ENCODE measurements at places on chromosomes 6 and 20. TPM values are rescaled to one million over a fixed set of nuclear protein-coding genes. Genes with fewer than 3 reads are reported as not detected.

Gene TXLNB
- 137 TPM for polyA plus RNA-seq

DNA sequence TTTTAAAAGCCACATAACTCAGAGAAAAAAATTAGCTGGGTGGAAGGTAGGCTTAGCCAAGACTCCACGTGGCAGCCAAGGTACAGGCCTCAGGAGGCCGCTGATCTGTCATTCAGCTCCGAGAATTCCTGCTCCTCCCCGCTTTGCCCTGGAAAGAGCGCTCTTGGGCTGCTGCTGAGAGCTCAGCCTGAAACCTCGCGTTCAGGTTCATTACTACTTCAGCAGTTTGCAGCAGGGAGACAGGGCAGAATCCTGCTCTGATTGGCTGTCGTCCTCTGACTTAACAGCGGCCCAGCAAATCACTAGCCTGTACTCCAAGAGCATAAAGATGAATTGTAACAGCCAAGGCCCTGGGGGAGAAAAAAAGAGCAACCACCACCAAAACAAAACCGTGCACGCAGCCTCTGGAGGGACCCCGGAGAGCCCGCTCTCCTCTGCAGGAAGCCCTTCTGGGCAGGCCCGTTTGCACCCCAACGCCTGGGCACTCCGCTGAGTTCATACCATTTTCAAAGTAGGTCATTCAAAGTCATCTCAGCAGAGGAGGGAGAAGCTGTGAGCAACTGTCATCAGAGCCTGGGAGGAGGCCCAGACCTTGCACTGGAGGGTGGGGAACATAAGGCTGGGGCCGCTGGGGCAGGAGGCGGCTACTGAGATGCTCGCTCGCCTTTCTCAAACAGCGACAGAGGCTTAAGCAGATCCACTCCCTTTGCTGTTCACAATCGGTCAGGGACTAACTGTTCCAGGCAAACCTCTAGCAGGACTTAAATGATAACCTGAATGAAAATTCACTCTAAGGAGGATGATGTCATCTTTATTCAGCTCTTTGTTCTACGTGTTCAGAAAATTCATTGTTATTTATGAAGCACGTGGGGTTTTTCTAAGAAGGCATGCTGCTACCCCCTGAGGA, 42.3 kb upstream of the ATXN1 start:
- DNase-seq = peak; percentile 85

DNA sequence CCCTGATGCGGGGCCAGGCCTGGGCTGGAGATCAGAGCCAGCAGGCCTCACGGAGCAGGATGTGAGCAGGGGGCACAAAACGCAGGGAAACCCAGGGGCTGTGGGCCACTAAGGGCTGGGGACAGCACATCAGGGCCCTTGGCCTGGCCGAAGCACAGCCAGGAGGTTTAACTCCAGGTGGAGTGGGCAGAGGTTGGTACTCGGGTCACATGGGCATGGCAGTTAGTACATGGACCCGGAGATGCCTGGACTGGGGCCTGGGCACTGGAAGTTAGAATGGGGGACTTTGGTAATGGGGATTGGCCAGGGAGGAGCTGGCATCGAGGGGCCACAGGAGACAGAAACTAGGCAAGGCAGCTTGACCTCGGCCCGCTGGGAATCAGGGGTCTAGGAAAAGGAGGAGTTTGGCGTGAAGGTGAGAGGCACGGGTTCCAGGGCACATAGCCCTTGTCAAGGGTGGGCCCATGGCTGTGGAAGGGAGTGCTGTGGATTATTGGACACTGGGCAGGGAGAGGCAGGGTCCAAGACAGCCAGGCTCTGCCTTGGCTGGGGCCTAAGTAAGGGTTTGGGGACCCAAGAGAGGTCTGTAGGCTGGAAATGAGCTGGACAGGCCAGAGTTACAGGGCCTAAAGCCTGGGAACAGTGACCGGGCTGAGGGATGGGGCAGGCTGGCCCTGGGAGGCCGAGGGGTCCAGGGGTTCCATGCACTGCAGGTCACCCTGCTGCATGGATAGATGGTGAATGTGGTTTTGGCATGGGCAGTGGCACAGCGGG, 41.6 kb upstream of the CD93 start:
- DNase-seq = no peak

Gene LSM14B
- 91.5 TPM for polyA plus RNA-seq

Gene LKAAEAR1
- 0.18 TPM for polyA plus RNA-seq

DNA sequence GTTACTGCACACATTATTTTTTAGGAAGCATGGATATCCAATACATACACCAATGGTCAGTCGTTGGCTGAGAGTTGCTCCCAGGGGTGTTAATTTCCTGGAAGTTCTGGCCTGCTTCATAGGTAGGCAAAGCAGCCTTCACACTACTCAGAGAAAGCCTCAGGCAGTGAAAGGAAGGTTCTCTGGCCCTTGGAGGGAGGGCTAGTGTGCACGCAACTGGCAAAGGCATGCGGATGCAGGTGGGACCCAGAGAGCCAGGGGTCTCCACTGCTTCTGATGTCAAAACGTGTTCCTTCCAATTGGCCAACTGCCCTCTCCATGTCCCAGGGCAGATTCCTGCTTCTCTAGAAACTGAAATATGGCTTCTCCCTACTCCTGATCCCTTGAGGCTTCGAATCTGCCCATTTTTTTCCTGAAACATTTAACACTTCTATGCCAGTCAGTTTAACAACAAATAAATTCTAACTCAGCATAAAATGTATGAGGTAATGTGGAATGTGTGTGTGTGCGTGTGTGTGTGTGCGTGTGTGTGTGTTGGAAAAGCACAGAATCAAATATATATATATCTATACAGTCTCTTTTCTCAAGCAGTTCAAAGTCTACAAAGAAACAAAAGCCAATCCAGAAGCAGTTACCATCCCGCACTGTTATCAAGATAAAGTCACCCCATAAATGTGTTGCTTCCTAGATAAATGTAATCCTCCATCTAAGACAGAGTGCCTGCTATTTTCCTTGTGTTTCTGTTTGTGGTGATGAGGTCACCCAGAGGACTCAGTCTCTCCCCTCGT, 94.0 kb upstream of the HIVEP1 start:
- DNase-seq = peak; percentile 28

Gene MYLK4
- 11.2 TPM for polyA plus RNA-seq

Gene FGD2
- polyA plus RNA-seq = 3.8 TPM

DNA sequence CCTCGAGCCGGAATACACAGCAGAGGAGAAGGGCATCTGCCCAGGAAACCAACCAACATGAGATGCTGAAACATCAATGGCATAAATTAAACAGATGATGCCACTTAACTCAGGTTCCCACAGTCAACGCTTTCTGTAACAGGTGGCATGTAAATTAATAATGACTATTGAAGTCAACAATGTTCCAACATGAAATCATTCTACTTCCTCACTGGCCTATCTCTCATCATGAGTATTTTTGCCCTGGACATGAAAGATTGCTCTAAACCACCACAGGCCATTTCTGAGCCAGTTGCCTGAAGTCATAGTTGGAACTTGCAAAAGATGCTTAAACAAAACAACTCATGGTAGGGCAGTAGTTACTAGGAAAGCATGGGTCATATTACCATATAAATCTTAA, 397.9 kb upstream of the JARID2 start:
- DNase-seq = no peak

DNA sequence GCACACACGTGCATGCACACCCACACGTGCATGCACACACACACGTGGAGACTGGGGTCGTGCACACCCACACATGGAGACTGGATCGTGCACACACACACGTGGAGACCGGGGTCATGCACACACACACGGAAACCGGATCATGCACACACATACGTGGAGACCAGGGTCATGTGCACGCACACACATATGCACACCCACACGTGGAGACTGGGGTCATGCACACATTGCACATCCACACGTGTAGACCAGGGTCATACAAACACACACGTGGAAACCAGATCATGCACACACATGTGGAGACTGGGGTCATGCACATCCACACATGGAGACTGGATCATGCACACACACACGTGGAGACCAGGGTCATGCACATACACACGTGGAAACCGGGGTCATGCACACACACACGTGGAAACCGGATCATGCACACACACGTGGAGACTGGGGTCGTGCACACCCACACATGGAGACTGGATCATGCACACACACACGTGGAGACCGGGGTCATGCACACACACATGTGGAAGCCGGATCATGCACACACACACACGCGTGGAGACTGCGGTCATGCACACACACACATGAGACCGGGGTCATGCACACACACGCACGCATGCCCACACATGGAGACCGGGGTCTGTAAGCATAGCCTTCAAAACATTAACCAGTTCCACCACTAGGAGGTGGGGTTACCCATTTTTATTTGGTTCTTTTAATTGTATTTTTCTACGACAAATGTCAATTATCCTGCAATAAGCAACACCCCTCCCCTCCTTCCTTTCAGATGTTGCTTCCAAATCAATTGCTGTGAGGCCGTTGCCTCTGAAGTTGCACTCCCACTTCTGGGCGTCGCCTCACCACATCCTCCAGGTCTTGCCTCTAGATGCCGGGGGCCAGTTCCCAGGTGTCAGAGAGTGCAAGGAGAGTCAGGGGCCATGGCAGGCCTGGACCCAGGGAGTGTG, 95.8 kb downstream of the TMEM242 start:
- DNase-seq = no peak

DNA sequence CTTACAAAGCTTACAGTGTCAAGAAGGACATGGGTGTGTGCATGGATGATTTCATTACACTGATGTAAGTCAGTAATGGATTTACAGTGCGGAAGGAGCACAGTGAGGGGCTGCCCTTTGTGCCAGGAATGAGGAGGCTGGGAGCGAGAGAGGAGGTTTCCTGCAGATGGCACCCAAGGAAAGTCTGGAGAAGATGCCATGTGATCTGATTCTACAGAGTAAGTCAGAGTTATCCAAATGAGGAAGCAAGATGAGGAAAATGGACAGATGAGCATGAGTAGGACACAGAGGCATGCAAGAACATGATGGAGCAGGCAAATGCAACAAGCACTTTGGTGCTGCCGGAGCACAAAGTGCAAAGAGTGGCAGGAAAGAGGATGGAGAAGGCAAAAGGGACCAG, 29.7 kb downstream of the MAP7 start:
- DNase-seq = no peak

DNA sequence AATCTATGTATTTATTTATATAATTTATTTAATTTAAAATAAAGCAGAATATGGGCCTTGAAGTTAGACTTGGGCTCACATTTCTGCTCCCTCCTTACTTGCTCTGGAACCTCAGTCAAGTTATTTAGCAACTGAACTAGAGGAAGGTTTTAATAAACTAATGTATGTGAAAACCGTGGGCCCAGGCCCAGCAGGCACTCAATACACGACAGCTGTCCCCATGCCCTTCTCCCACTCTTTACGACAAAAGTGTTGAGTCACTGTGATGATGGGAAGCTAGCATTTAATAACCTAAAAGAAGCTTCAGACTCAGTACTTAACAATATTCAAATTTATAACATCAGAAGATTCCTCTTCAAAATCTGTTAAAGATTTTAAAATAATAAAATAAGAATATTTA, 46.7 kb downstream of the SERAC1 start:
- no peak for DNase-seq

Gene OR14J1
- 0.05 TPM for polyA plus RNA-seq

GRCh38 chr6:116531675-116532570, 13.6 kb downstream of the TRAPPC3L start:
- DNase-seq = peak; percentile 48

- DNase-seq = no peak
Measured at GRCh38 chr6:85660181-85660611, 17.5 kb upstream of the SYNCRIP start.

GRCh38 chr6:140809694-140810101, 1323.0 kb upstream of the GJE1 start:
- no peak for DNase-seq

DNA sequence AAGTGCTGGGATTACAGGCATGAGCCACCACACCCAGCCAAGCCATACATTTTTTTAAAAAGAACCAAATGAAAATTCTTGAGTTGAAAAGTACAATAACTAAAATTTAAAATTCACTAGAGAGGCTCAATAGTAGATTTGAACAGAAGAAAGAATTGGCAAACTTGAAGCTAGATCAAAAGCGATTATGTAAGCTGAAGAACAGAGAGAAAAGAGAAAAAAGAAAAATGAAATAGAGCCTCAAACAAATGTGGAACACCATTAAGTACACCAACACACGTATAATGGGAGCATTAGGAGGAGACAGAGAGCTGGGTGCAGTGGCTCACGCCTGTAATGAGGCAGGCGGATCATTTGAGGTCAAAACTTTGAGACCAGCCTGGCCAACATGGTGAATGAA, 31.0 kb downstream of the ERGIC3 start:
- DNase-seq = no peak

- DNase-seq = no peak
Measured at GRCh38 chr20:58584881-58585752, 66.0 kb upstream of the STX16 start.

GRCh38 chr6:2626401-2626800, 124.3 kb downstream of the MYLK4 start:
- DNase-seq = no peak

DNA sequence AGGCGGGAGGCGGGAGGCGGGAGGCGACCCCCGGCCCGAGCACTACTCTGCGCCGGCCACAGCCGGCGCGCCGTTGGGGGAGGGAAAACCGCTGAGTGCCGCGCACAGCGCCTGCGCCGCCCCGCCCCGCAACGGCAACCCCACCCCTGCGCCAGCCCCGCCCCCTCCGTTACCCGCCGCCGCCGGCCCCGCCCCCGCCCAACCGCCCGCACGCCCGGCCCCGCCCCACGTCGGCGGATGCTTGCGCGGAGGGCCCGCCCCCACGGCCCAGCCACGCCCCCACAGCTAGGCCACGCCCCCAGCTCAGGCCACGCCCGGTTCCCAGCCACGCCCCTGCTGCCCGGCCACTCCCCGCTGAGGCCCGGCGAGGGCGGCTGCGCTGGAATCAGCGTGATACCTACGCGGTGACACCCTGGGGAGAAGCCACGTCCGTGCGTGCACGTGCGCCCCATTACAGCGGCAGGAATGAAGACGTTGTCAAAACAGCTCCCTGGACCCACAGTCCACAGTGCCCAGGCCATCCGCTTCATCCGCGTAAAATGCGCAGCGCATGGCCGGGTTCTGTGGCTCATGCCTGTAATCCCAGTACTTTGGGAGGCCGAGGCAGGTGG, at the start of gene TCFL5:
Gene TCFL5 (minus strand): TSS at position 97 of the 611 bp plus-strand sequence. CDS start 152 bp downstream, outside the sequence.
- DNase-seq = no peak

DNA sequence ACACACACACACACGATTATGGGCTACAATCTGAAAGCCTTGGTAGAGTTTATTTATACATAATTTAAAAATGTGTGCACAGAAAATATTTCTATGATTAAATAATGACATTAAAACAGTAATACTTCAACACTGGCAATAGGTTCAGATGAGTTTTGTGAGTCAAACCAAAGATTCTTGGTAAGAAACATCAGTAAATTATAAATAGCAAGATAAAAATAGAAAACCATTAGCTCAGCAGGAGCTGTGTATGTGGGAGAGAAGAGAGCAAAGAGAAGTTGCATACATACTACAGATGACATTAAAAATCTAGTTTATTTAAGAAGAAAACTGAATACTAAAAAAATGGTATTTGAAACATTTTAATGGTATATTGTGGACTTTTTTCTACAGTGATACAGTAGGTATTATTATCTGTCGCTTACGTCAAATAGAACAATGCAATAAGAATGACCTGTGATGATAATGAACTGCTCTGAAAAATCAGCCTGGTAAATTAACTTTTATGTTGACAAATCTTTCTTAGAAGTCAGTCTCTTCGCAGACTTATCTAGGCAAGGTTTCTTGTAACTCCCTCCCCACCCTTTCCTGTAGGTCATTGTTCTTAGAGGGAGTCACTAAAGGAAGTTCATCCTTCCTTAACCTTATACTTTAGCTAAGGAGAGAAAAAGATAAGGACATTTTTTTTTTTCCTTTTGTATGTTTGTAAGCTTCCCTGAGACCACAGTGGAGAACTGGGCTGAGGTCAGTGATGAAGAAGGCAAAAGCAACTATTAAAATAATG, 149.3 kb downstream of the GJA1 start:
- peak; percentile 17 for DNase-seq
